ENCODE measurements at places on chromosomes 13 and 19.

- no peak for DNase-seq
Measured at GRCh38 chr13:102177431-102177830, 224.4 kb downstream of the FGF14 start.

DNA sequence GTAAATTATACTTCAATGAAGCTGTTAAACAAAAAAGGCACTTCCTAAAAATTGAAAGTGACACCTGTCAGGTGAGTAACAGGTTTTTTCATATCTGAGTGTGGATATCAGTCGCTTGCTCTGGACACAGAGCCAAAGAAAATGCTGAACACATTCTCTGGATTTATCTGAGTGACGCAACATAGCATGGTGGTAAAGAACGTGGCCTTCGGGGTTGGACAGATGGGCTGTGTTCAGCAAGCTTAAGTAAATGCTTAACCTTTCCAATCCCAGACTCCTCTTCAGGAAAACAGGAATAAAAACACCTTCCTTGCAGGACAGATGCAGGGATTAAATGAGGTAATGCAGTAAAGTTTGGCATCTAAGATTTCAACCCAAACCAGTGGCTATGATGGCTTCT lies 132.0 kb downstream of the FOXO1 start:
- no peak for DNase-seq

DNA sequence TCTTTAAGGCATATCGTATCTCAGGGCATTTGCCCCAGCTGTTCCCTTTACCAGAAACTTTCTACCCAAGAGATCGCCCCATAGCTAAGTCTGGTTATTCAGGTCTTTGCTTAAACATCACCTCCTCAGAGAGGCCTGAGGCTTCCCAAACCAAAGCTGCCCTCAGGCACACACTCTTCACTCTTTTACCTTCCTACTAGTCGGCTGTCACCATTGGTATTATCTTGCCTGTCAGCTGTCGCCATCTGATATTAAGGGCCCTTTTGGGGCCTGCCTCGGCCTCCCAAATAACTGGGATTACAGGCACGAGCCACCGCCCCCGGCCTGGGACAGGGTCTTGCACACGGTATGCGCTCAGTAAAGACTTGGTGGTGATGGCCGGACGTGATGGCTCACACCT lies 1.0 kb downstream of the GADD45GIP1 start:
- no peak for DNase-seq

- peak; percentile 95 for DNase-seq
Measured at GRCh38 chr19:36605101-36605876, at the start of gene ZNF382. TSS of gene ZNF382 (plus strand) at chr19:36605313. CDS start at chr19:36609915, 4,602 bp downstream.

- DNase-seq: no peak
Measured at GRCh38 chr13:26538363-26539317, 18.8 kb upstream of the WASF3 start.

GRCh38 chr13:98536729-98537128 lies 40.2 kb downstream of the STK24 start:
- DNase-seq: no peak

DNA sequence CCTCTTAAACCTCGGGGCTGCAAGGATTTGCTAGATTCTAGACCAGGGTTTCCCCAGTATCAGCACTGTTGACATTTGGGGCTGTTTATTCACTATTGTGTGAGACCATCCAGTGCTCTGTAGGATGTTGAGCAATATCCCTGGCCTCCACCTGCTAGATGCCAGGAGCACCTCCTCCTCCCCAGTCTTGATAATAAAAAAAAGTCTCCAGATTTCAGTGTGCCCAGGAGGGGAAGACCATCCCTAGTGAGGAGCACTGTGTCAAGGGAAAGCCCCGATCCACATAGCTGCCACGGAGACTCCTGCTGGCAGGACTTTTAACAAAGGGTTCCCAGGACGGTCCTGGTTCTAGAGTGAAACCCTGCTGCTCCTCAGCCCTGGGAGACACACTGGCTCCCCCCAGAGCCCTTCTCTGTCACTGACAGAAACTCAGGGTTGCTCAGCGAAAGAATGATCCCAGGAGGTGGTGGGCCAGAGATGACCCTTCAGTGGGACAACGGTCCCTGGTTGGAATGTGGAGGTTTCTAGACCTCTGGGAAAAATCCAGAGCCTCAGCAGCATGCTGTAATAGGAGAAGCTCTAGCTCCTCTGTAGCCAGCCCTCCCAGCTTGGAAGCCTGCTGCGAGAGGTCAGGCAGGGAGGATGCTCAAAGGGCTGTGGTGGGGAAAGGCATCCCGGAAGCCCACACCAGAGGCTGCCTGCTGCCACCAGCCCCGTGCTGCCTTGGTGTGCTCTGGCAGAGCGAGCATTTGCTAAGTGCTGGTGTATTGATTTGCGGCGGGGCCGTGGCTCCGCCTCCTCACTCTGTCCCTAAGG lies 20.3 kb downstream of the LYL1 start:
- DNase-seq: peak; percentile 82

GRCh38 chr19:53870485-53870844 lies 2.8 kb downstream of the MYADM start:
- peak; percentile 27 for DNase-seq

GRCh38 chr19:46241626-46242025 lies 12.1 kb downstream of the IGFL1 start:
- DNase-seq: no peak

DNA sequence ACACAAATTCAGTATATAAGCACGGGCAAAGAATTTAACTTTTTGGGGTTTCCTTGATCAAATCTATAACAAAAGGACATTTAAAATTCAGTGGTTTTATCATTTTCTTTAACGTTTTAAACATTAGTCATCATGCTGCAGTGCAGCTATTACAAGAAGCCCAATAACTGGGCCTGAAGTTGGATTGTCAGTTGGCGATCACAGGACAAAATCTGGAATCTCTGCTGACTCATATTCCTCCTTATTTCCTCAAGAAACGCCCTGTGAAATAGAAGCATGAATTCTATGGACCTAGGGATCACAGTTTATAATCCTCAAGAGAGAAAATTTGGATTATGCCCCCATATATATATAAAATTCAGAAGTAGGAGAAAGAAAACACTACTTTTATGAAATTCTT lies 971.6 kb upstream of the MIR17HG start:
- DNase-seq: no peak

- no peak for DNase-seq
Measured at GRCh38 chr13:49802426-49802825, 9.9 kb upstream of the KPNA3 start.

DNA sequence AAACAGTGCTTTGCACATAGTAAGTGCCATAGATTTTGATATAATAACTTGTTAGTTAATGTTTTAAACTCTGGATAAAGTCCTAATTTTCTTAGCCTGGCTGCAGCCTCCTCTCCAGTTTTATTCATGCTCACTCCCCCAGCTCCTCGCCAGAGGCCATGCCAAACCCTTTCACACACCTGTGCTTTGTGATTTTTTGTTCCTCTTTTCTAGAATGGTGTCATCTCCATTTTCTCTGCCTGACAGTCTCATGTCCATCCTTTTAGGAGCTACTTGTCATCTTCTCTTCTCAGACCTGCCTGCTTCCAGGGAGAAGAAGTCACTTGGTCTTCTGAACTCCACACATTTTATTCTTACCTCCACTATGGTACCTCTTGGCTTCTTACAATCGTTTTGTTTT lies 55.8 kb upstream of the SPATA13 start:
- DNase-seq: no peak

- peak; percentile 25 for DNase-seq
Measured at GRCh38 chr19:38268539-38268938, 4.2 kb downstream of the SPINT2 start.

DNA sequence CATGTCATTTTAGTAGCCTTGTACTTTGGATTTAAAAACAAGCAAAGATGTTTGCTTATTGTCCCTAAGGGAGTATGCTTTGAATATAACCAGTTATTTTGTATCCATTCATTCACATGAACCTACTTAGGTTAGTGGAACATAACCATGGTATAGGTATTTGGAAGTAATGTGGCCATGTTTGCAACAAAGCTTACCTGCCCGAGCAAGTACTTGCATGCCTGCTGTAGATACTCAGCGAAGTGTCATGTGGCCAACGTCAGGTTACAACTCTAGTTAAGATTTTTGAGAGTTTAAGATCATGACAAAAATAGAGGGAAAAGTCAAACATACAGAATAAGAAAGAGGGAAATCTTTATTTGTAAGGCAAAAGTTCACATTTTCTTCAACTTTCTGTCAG lies 57.2 kb downstream of the COG6 start:
- DNase-seq: no peak

- peak; percentile 37 for DNase-seq
Measured at GRCh38 chr19:51398096-51398704, 7.8 kb upstream of the C19orf84 start.

- no peak for DNase-seq
Measured at GRCh38 chr13:62997696-62998095, 1582.0 kb upstream of the PCDH20 start.

- no peak for DNase-seq
Measured at GRCh38 chr19:55224038-55224665, 4.4 kb downstream of the TMEM86B start.

- no peak for DNase-seq
Measured at GRCh38 chr19:52542984-52543664, 15.7 kb downstream of the ZNF808 start.

- no peak for DNase-seq
Measured at GRCh38 chr19:7013678-7014077, 7.6 kb downstream of the MBD3L2B start.

GRCh38 chr13:41708713-41709112 lies 251.4 kb downstream of the RGCC start:
- DNase-seq: no peak

DNA sequence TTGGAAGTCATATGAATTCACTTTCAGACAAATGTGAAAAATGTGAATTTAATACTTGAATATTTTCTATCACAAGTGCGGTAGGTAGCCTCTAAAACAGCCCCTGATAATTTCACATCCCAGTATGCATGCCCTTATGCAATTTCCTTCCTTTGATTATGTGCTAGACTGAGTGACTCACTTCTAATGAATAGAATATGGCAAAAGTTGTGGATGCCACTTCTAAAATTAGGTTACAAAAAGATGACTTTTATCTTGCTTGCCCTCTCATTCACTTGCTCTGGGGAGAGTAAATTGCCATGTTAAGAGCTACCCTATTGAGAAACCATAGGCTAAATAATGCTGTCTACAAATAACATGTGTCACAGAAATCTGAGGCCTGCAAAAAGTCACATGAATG lies 402.5 kb upstream of the PCDH9 start:
- DNase-seq: no peak

DNA sequence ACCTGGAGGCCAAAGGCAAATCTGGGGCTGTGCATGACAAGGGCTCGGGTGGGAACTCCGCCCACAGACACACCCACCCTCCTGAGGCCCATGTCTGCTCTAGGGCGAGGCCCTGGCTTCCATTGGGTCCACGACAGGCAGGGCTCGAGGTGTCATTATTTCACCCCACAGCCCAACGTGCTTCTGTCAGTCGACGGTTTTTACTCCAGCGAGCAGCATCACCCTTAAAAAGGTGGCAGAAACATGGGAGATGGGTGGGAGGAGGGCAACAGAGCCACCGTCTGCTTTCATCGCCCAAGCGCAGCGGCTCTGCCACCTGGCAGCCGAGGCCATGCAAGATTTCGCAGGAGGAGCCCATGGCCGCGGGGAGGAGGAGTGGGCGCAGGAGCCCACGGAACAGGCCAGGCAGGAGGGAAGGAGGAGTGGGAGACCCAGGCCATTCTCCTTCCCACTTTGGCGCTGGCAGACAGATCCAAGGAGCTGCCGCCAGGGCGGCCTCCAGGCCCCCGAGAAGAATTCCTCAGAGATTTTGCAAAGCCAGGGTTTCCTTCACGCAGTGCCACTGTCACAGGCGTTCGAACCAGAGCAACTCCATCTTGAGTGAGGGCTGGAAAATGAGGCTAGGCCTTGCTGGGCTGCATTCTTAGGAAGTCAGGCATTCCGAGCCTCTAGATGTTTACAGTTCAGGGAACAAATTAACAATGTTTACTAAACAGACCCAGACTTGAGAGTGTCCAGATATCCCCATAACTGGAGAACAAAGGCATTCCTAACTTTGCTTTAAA lies 49.3 kb upstream of the TUBGCP3 start:
- DNase-seq: no peak

DNA sequence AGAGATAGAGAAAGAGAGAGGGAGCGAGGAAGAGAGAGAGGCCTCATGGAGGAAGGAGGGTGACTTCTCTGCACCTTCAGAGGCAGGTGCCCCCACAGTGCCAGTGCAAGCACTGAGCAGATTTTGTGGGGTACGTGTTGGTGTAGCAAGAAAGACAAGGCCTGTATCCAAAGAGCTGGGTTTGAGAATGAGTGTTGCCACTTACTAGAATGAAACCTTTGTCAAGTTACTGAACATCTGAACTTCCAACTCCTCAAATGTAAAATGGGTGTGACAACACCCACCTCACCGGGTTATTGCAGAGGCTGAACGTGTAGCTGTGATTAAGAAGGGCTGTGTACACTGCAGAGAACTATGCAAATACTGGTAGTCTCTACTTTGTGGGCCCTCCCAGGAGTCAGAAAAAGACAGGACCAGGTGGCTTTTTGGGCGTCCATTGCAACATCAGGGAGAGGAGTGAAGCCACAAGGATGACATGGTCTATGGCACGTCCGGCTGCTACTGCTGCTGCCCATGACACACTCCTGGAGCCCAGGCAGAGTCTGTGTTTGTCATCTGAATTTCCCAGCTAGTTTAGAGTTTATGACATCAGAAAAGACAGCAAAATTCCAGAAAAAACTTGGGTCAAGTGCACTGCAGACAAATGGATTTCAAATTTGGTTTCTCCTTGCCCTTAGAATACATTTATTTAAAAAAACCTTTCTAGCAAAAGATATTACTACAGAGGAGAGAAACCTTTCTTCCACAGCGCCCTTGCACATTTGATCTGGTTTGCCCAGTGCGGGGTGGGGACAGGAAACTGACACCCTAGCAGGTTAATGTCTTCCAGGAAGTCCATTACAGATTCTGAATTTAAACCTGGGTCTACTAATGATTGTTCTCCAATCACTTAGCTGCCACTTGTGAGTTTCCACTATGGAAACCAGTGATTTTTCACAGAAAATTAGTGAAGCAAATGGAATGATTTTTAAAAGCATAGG lies 54.0 kb upstream of the ATP12A start:
- DNase-seq: no peak

DNA sequence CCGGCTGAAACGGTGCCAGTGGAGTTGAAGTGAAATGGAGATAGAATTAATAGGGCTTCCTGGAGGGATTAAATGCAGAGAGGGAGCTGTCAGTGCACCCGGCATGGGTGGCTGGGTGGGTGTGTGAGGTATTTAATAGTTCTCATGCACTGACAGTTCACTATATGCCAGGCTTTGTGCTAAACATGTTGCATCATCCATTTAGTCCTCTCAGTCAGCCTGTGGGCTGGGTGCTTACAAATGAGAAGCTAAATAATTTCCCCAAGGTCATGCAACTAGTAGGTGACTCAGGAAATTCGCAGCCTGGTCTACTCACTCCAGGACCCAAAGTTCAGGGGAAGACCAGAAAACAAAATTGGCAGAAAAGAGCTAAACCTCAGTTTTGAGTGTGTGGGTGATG lies 63.5 kb upstream of the SPATA13 start:
- no peak for DNase-seq

- no peak for DNase-seq
Measured at GRCh38 chr13:67008075-67008668, 222.0 kb downstream of the PCDH9 start.

DNA sequence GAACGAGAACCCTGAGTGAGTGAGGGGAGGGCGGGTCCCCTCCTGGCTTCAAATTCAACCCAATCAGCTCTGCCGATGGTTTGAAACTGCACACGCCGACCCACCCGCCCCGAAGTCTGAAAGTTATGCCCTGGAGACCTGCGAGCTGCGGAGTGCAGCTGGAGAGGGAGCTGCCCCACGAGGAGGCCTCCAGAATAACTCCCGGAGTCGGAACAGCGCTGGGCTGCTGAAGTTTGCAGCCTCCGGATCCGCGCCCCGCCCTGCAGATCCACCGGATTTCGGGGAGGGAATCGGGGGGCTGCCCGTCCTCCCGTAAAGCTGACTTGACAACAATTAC lies 7.0 kb downstream of the POU4F1 start:
- DNase-seq: no peak
